NCI-H526 (cell line): ENCODE measurements at places on chromosomes 1 and 21.
A peak's percentile ranks its signal among the peaks of the same experiment; 100 is the strongest.

DNA sequence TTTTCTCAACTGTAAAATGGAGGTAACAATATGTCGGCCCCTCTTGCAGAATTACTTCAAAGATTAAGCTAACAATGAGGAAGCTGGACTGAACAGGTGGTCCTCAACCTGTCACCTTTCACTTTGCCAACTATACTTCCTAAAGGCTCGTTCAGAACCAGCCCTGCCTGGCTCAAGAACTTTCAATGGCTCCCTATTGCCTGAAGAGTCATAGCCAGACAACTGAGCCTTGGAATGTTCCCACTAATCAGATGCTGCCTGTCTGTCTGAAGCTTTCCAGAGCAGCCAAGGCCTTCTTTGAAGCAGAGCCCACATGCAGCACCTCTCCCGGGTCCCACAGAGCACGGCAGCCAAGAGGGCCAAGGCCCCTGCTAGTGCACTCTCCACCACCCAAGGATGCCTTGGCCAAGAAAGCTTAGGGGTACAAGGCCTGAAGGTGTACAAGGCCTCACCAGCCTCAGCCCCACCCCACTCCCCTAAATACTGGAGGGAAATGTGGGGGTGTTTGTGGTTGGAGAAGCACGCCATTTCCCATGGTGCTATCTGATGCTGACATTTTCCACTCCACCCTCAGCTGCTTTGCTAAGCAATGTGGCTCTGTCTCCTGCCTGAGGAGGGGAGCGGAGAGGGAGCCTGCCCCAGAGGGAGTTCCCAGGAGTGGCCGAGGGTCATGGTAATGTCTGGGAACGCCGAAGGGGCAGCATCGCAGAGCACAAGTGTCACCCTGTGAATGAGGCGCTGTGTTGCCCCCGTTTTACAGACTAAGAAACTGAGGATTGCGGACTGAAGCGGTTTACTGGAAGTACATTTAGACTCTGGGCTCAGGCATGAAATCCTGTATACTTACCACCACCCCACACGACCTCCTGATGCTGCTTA, 8.2 kb upstream of the LAPTM5 start:
- DNase-seq, result no peak

GRCh38 chr1:212958175-212958574, 7.8 kb downstream of the VASH2 start:
- no peak for DNase-seq

- no peak for DNase-seq
These were observed 183.1 kb downstream of the RHOU start for GRCh38 chr1:228918335-228918734.

- DNase-seq, result no peak
These were observed 113.4 kb upstream of the SPAG17 start for GRCh38 chr1:118298397-118298796.

DNA sequence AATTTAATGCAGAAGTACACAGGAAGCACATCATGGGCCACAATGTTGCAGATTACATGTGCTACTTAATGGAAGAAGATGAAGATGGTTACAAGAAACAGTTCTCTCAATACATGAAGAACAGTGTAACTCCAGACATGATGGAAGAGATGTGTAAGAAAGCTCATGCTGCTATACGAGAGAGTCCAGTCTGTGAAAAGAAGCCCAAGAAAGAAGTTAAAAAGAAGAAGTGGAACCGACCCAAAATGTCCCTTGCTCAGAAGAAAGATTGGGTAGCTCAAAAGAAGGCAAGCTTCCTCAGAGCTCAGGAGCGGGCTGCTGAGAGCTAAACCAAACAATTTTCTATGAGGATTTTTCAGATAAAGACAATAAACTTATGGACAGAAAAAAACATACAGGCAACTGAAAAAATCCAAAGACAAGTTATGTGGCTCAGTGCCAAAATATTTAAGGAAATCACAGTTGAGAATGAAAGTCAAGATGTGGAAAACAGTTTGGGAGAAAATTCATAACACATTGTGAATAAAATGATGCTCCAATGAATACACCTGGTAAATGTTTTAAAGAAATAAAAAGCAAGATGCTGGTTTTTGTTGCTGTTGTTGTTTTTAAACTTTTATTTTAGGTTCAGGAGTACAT, 2.8 kb upstream of the ZNF644 start:
- DNase-seq, result no peak

DNA sequence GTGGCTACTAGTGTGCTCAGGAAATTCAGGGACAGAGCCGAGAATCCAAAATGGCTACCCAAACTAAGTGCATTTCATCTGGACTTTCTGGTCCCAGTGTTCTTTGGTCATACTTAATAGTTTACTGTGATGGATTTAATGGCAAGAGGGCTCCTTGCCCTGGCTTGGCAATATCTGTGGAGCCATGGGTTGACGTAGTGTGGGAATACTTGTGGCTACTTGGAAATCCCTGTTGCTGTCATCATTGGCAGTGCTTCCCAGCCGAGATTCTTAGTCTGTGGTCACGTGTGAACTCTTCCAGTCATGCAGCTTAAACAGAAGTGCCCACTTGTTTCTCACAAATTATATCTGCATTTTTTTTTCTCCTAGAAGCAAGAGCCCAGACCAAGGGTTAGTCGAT, 198.9 kb downstream of the HS2ST1 start:
- DNase-seq, result no peak

DNA sequence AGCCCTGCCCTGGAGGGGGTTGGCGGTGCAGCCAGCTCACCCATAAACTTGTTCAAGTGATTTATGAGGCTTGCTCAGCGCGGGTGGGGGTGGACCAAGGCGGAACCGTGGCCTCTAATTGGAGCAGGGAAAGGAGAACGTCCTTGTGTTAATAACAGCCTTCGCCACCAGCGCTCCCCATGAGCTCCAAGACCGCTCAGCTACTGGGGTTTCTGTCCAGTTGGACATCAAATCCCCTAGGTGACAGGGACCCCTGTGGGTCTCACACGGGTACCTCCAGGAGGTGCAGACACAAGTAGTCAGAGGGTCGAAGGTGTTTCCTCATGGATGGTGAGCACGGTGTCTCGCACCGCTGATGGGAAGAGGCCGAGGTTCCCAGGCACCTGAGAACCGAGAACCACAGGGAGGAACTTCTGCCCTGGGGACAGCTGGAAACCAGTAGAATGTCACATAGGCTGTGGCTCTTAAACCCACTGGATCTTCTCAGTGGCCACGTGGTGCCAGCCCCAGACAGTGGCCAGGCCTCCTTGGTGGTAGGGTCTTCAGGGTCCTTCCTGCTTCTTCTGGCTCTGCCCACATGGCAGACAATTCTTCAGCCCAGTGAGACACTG, 3.7 kb upstream of the ACTRT2 start:
- DNase-seq, result no peak

DNA sequence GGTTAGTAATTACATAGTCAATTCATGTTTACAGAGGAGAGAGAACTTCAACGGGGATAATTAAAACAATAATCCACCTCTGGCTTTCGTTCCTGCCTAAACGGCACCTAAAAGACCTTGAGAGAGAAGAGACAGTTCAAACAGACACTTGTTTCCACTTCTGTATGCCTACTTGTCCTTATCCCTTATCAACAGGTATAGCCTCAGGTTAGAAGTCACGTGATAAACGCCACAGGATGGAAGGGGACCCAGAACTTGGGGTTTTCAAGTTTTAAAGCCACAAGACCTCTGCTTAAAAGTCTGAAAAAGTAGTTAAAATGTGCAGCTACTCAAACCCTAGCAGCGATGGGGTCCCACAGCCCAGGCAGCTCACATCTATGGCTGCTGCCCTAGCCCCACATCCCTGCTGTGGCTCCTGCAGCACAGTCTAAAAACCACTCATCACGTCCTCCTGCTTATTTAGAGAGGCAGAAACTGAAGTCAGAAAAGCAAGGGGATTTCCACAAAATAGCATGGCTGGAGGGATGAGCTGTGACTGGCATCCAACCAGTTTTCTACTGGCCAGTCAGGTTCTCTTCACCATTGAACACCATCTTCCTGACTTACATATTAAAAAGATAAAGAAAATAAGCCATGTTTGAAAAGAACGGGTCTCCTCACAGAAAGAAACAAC, 51.2 kb upstream of the SEC16B start:
- DNase-seq, result peak; percentile 32

GRCh38 chr1:94757931-94758330, 62.2 kb upstream of the SLC44A3 start:
- DNase-seq, result peak; percentile 76

- DNase-seq, result no peak
These were observed 14.1 kb downstream of the F5 start for GRCh38 chr1:169572187-169572586.

GRCh38 chr1:202965422-202965821, 1.6 kb downstream of the CYB5R1 start:
- DNase-seq, result no peak

DNA sequence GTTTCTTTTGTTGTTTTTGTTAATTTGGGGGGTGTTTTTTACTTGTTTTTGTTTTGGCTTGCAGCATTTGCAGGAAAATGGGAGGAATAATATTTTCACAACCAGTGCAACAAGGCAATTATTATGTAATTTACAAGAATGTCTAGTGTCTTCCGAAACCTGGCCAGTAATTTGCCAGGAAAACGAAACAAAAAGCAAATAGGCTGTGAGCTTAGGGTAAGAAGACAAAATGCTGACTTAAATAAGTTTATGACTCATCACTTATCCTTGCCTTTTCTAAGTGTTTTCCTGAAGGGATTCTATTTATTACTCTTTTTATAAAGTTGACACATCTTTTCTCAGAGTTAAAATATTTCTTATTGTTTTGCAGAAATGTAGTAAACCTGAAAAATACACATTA, 49.8 kb downstream of the KCNT2 start:
- no peak for DNase-seq

GRCh38 chr1:121558514-121558913, 373.7 kb downstream of the SRGAP2C start:
- DNase-seq, result no peak

DNA sequence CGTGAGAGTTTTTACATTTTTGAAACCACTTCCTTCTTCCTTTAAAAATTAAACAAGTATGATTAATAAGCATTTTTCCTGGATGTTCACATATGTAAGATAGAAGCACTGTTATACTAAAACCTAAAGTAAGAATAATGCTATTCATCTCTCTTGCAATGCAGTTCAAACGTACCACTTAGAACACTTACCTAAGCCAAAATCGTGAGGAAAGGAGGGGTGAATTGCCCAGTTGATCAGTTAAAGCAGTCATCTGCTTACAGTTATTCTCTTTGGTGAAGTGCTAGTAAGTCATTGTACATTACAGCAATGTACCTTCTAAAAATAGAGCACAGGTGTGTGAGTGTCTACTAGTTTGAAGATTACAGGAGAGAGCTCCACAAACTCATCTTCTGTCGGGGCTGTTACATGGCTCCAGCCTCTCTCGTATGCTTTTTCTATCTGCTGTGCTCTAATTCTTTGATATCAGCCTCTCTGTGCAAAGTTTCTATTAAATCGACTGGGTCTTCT, 3.4 kb downstream of the NCAM2 start:
- no peak for DNase-seq

DNA sequence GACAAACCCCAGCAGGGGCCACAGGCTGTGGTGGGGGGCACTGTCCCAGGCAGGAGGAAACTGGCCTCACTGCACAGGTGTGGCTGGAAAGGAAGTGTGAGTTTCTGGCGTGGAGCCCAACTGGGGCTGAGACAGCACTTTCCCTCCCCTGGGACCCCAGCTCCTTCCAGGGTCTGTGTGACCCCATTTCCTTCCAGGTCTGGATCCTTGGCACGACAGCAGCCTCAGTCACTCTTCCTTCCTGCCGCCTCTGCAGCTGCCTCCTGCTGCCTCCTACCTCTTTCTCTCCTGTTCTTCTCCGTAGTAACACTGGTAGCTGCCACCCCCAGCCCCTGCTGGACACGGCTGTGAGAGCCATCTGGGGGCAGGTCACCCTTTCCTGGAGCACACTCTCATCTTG, 88.0 kb downstream of the SIK1 start:
- DNase-seq, result no peak

- DNase-seq, result peak; percentile 49
These were observed 251.2 kb downstream of the RRAGC start for GRCh38 chr1:38608202-38608864.

DNA sequence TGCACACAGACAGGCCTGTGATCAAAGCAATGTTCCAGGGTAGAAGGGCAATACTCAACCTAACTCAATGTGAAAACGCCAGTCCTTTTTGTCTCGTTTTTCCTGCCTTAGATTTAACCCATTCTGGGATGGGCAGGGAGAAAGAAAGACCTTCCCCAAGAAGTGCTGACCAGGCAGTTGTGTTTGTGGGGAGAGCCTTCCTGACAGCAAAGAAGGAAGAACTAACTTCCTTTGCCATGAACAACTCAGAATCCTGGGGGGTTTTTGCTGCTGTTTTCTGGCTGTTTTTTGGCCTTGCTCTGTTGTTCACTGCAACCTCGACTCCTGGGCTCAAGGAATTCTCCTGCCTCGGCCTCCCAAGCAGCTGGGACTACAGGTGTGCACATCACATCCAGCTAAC, 112.0 kb upstream of the RAB4A start:
- no peak for DNase-seq

DNA sequence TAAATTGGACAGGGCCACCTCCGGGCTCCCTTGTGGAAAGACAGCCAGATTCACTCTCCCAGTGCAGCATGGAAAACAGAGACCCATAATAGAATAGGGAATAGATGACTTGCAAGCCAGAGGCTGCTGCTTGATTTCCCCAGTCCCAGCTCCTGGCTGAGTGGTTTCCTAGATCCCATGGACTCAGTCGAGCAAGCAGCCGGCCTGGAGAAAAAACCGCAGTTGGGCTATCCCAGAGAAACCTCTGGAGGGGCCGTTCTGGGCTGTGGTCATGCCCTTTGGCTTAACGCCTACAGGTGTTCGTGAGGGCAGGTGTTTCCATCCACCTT, 61.7 kb downstream of the ELK4 start:
- no peak for DNase-seq

- no peak for DNase-seq
These were observed 66.7 kb downstream of the RGL1 start for GRCh38 chr1:183871601-183872000.
